NCI-H1105 treated with DMSO at 0.1 percent for 48 hours (cell line): ENCODE measurements at places on chromosomes 11 and 22.

DNA sequence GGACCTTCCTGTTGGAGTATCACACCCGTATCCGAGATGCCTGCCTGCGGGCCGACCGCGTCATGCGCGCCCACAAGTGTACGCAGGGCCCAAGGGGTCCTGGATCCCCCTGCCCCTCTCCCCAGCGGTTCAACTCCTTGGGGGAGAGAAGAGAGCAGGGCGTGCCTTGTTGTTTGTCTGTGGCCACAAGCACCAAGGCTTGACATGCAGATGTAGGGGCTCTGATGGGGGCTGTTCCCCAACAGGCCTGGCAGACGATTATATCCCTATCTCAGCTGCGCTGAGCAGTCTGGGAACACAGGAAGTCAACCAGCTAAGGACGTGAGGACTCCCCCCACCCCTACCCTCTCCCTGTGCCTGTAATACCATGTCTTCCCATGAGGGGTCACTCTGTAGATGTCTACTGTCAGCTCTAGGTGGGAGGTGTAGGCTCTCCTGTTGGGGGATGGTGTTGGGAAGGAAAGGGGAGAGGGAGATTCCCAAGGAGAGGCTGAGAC is 6.8 kb downstream of the CFL1 start:
- no peak for DNase-seq

- DNase-seq: peak; percentile 99
These were observed 70.7 kb downstream of the FLI1 start for GRCh38 chr11:128764424-128765095.

- no peak for DNase-seq
These were observed 126.8 kb downstream of the LARGE1 start for GRCh38 chr22:33793475-33793874.

DNA sequence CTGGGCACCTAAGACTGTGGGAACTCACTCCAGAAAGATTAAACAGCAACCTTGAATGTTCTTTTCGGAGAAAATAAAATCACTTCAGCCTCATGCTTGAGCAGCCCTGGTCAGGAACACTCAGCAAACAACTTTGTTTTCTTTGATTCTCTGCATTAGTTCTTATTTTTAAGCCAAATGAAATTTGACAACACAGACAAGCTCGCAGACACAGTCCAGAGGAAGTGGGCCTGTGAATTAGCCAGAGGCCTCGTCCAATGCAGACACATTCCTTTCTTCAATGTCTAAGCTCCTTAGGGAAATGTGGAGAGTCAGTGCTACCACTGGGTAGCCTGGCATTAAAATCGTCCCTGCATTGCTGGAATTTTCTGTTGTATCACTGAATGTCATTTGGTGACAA is 62.9 kb upstream of the CSNK2A3 start:
- no peak for DNase-seq
